ENCODE measurements at places on chromosomes 5 and 9.

- no peak overlapping the region for H3K4me3 ChIP-seq
- no peak for DNase-seq
- no peaks in the 10 kb centered on the region for H3K36me3 ChIP-seq
- no peak overlapping the region for H3K27ac ChIP-seq
- no peaks in the 10 kb centered on the region for H3K27me3 ChIP-seq
Observed at GRCh38 chr9:111805830-111806241, 11.1 kb upstream of the SHOC1 start.

GRCh38 chr9:125906893-125907292 lies 159.7 kb downstream of the PBX3 start:
- no peaks in the 10 kb centered on the region for H3K27me3 ChIP-seq
- H3K4me1 ChIP-seq, result no peaks in the 10 kb centered on the region
- no peaks in the 10 kb centered on the region for H3K36me3 ChIP-seq
- no peak overlapping the region for H3K27ac ChIP-seq
- no peak overlapping the region for H3K4me3 ChIP-seq
- no peak for DNase-seq

GRCh38 chr9:34584970-34585369 lies 4.6 kb downstream of the CNTFR start:
- H3K36me3 ChIP-seq, result no peaks in the 10 kb centered on the region
- no peak for DNase-seq
- no peaks in the 10 kb centered on the region for H3K4me1 ChIP-seq
- H3K27ac ChIP-seq, result no peak overlapping the region
- no peak overlapping the region for H3K4me3 ChIP-seq

- H3K4me3 ChIP-seq, result no peak overlapping the region
- no peaks in the 10 kb centered on the region for H3K27me3 ChIP-seq
- no peaks in the 10 kb centered on the region for H3K36me3 ChIP-seq
Observed at GRCh38 chr5:73912821-73913271, 286.9 kb downstream of the ARHGEF28 start.

- no peak for DNase-seq
- H3K36me3 ChIP-seq, result no peaks in the 10 kb centered on the region
- no peak overlapping the region for H3K27ac ChIP-seq
- no peaks in the 10 kb centered on the region for H3K4me1 ChIP-seq
Observed at GRCh38 chr5:128925973-128926372, 39.3 kb upstream of the SLC27A6 start.

GRCh38 chr5:62581836-62582597 lies 3.4 kb downstream of the LRRC70 start:
- DNase-seq, result no peak
- H3K4me1 ChIP-seq, result peaks cover 59% of the 10 kb centered on the region
- no peaks in the 10 kb centered on the region for H3K36me3 ChIP-seq
- H3K27me3 ChIP-seq, result no peaks in the 10 kb centered on the region
- H3K27ac ChIP-seq, result peak overlapping the region; percentile 28

DNA sequence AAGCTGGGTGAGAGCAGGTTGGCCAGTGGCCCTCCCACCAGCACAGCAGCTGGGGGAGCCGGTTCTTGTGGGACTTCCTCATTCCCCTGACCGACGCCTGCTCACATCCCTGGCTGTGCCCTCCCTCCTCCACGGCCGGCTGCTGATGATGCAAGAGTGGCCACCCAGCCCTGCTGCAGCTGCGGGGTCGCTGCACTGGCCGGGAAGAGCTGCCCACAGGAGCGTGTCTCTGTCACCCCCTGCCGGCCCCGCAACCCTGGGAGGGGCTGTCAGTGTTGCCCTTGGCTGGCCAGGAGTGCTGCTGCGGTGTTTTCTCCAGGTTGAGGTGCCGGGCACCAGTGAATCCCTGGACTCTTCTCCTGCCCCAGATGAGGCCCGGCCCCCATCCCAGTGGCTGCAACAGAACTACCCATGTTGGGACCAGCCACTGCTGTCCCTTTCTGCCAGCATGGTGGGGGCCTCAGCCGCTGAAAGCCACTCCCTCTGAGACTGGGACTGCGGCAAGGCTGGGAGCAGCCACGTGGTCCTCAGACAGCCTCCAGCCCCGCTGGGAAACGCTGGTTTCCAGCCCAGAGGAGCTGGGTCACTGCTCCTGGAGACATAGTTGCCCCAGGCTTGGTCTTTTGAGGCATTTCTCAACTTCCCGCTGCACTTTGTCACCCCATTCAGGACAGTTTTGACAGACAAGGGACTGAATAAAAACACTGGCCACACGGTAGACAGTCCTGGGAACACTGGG lies 739 bp downstream of the CARD9 start:
- no peaks in the 10 kb centered on the region for H3K4me1 ChIP-seq
- H3K27ac ChIP-seq, result no peak overlapping the region
- no peak for DNase-seq
- no peak overlapping the region for H3K4me3 ChIP-seq

DNA sequence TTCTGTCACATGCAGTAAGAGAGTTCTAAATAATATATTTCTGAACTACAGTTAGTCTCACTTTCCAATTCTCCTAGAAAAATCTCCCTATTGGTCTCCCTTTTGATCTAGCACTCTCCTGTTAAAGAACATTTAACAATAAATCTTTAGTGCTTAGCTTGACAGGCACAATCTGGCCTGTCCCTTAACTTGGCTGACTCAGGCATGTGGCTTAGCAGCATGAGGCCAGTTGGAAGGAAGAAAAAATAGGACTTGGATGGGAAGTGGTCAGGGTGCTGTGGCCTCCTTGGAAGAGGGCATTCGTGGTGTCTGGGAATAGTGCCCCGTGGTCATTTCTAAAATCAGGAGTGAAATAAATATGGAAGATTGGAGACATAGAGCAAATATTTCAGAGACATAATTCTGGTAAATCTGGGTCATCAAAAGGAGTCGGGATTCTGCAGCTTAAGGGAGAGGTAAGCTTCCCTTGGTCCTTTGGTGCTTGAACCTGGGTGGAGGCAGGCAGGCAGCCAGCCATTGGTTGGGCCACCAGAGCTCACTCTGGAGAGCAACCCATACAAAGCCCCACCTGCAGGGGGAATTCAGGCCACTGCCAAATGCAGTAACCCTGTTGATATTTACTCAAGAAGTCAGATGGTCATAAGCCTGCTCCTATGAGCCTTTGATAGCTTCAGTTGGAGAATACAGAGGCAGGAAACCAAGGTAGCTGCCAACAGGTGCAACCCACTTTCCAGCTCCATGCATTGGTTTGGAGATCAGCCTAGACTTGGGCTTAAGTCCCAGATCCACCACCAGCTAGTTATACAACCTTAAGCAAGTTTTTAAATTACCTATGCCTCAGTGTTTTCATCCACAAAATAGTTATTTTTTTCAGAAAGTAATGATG lies 28.8 kb upstream of the TLE4 start:
- H3K4me3 ChIP-seq, result no peak overlapping the region
- H3K27ac ChIP-seq, result no peak overlapping the region
- no peaks in the 10 kb centered on the region for H3K27me3 ChIP-seq
- DNase-seq, result no peak

- H3K36me3 ChIP-seq, result no peaks in the 10 kb centered on the region
- no peak overlapping the region for H3K4me3 ChIP-seq
- H3K4me1 ChIP-seq, result no peaks in the 10 kb centered on the region
Observed at GRCh38 chr5:141799507-141800167, 78.6 kb downstream of the PCDH1 start.

- H3K27me3 ChIP-seq, result no peaks in the 10 kb centered on the region
- no peak overlapping the region for H3K4me3 ChIP-seq
- 0 out of 2 replicates have a peak overlapping the region, but pooled peaks have one; percentile 5 for H3K27ac ChIP-seq
- DNase-seq, result peak; percentile 51
- H3K36me3 ChIP-seq, result no peaks in the 10 kb centered on the region
Observed at GRCh38 chr5:109898269-109899162, 208.8 kb downstream of the MAN2A1 start.

GRCh38 chr5:164203581-164204225 lies 698.3 kb downstream of the MAT2B start:
- no peak for DNase-seq
- no peaks in the 10 kb centered on the region for H3K36me3 ChIP-seq
- no peak overlapping the region for H3K27ac ChIP-seq
- H3K4me1 ChIP-seq, result no peaks in the 10 kb centered on the region
- H3K4me3 ChIP-seq, result no peak overlapping the region

- no peak overlapping the region for H3K27ac ChIP-seq
- no peak overlapping the region for H3K4me3 ChIP-seq
- no peaks in the 10 kb centered on the region for H3K4me1 ChIP-seq
- DNase-seq, result no peak
Observed at GRCh38 chr9:125479846-125480615, 218.4 kb downstream of the GAPVD1 start.

GRCh38 chr5:424301-425110 lies 18.5 kb upstream of the EXOC3 start:
- no peaks in the 10 kb centered on the region for H3K27me3 ChIP-seq
- peak overlapping the region; percentile 57 for H3K27ac ChIP-seq
- H3K4me3 ChIP-seq, result no peak overlapping the region
- H3K4me1 ChIP-seq, result peaks cover 9% of the 10 kb centered on the region
- peak; percentile 42 for DNase-seq

GRCh38 chr5:5676218-5676617 lies 253.7 kb downstream of the ICE1 start:
- H3K4me3 ChIP-seq, result no peak overlapping the region
- no peak for DNase-seq
- H3K36me3 ChIP-seq, result no peaks in the 10 kb centered on the region
- no peak overlapping the region for H3K27ac ChIP-seq
- H3K4me1 ChIP-seq, result no peaks in the 10 kb centered on the region
- no peaks in the 10 kb centered on the region for H3K27me3 ChIP-seq

- no peaks in the 10 kb centered on the region for H3K36me3 ChIP-seq
- H3K4me1 ChIP-seq, result no peaks in the 10 kb centered on the region
- no peak for DNase-seq
- no peak overlapping the region for H3K4me3 ChIP-seq
- H3K27ac ChIP-seq, result no peak overlapping the region
- peaks cover 73% of the 10 kb centered on the region for H3K27me3 ChIP-seq
Observed at GRCh38 chr9:124010665-124011321, 775 bp upstream of the LHX2 start.

DNA sequence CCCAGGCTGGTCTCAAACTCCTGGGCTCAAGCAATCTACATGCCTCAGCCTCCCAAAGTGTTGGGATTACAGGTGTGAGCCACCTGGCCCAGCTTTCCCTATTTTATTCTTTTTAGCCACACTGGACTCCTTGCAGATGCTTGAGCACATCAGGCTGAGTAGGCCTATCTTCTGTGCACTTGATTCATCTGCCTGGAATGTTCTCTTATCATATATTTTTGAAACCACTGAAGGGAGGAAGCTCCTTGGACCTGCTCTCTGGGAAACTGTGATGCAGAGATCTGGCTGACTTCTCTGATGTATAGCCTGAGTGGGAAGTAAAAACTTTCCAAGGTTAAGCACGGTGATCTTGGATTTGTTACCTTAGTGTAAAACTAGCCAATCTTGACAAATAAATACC lies 6.5 kb upstream of the MAT2B start:
- no peaks in the 10 kb centered on the region for H3K27me3 ChIP-seq
- no peak overlapping the region for H3K27ac ChIP-seq
- H3K4me1 ChIP-seq, result no peaks in the 10 kb centered on the region
- H3K4me3 ChIP-seq, result no peak overlapping the region

GRCh38 chr9:69785757-69786156 lies 25.9 kb upstream of the PTAR1 start:
- no peaks in the 10 kb centered on the region for H3K36me3 ChIP-seq
- H3K4me1 ChIP-seq, result no peaks in the 10 kb centered on the region

DNA sequence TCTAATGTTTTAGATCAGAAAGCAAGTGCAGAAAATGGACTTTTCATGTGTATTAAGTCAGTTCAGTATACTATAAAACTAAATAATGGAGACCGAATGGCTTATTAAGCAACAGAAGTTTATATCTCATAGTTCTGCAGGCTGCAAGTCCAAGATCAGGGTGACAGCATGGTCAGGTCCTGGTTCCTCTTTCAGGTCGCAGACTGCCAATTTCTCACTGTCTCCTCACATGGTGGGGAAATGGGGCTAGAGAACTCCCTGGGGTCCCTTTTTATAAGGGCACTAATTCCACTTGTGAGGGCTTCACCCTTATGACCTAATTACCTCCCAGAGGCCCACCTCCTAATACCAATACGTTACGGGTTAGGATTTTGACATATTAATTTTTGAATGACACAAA lies 48.7 kb downstream of the RICTOR start:
- DNase-seq, result no peak
- H3K27me3 ChIP-seq, result no peaks in the 10 kb centered on the region
- H3K27ac ChIP-seq, result no peak overlapping the region
- H3K36me3 ChIP-seq, result no peaks in the 10 kb centered on the region
- no peaks in the 10 kb centered on the region for H3K4me1 ChIP-seq

- H3K4me1 ChIP-seq, result peaks cover 10% of the 10 kb centered on the region
- H3K4me3 ChIP-seq, result no peak overlapping the region
- no peaks in the 10 kb centered on the region for H3K36me3 ChIP-seq
- no peak overlapping the region for H3K27ac ChIP-seq
Observed at GRCh38 chr9:129280623-129281271, 102.7 kb upstream of the IER5L start.

GRCh38 chr5:134994560-134995156 lies 27.0 kb downstream of the CATSPER3 start:
- no peaks in the 10 kb centered on the region for H3K27me3 ChIP-seq
- H3K27ac ChIP-seq, result no peak overlapping the region
- DNase-seq, result no peak
- H3K36me3 ChIP-seq, result no peaks in the 10 kb centered on the region
- no peaks in the 10 kb centered on the region for H3K4me1 ChIP-seq
- H3K4me3 ChIP-seq, result no peak overlapping the region

DNA sequence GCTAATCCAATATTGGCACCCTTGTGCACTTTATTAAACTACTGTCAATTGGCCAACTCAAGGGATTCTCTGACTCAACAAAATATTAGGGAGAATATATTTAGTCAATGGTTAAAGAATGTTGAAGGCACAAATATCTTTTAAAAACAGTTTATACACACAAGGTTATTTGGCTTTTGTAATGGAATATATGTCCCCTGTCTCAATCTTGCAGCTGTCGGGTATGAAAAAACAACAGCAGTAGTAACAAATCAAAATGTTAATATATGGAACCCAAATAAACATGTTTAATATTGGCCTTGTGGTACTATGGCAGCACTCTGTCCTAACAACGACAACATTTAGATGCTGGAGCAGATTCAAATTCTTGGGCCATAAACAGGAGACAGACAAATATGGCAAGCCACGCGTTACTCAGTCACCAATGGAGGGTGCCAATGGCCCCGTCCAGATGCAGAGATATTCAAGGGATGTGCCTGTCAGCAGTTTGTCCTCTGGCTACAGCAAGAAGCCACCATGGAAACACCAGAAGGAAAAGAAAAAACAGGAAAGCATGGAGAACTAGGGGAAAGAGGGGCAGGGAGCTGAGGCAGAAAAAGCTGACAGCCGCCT lies 342.0 kb downstream of the NDUFS4 start:
- H3K27me3 ChIP-seq, result no peaks in the 10 kb centered on the region
- no peaks in the 10 kb centered on the region for H3K36me3 ChIP-seq
- no peak overlapping the region for H3K4me3 ChIP-seq
- H3K4me1 ChIP-seq, result no peaks in the 10 kb centered on the region

GRCh38 chr9:76618762-76619161 lies 145.5 kb upstream of the PCA3 start:
- no peaks in the 10 kb centered on the region for H3K36me3 ChIP-seq
- no peak for DNase-seq
- peaks cover 2% of the 10 kb centered on the region for H3K4me1 ChIP-seq
- H3K27ac ChIP-seq, result no peak overlapping the region
- no peaks in the 10 kb centered on the region for H3K27me3 ChIP-seq
- no peak overlapping the region for H3K4me3 ChIP-seq

- H3K27ac ChIP-seq, result peak overlapping the region; percentile 78
- no peaks in the 10 kb centered on the region for H3K36me3 ChIP-seq
- H3K27me3 ChIP-seq, result no peaks in the 10 kb centered on the region
- peak; percentile 29 for DNase-seq
- peak overlapping the region; percentile 64 for H3K4me3 ChIP-seq
Observed at GRCh38 chr9:20623021-20623747, 885 bp upstream of the MLLT3 start.

GRCh38 chr5:125134216-125135081 lies 388.0 kb upstream of the ZNF608 start:
- no peak for DNase-seq
- no peak overlapping the region for H3K4me3 ChIP-seq
- H3K27me3 ChIP-seq, result no peaks in the 10 kb centered on the region
- no peak overlapping the region for H3K27ac ChIP-seq
- no peaks in the 10 kb centered on the region for H3K4me1 ChIP-seq
- H3K36me3 ChIP-seq, result no peaks in the 10 kb centered on the region
